Activated naive CD8-positive, alpha-beta T cell treated with anti-CD3 and anti-CD28 coated beads, Interleukin-2, amount 10 ng/mL, durations not matched to agents 7 days and 5 days (primary cell): ENCODE measurements at places on chromosomes 3 and 15.

- no peak for DNase-seq
Observed at GRCh38 chr3:181174676-181175233, 185.2 kb upstream of the DNAJC19 start.

GRCh38 chr15:45448066-45448915, 69.9 kb upstream of the GATM start:
- no peak for DNase-seq

GRCh38 chr15:69810431-69811354, 287.0 kb downstream of the TLE3 start:
- no peak for DNase-seq

GRCh38 chr3:184539801-184540435, 21.7 kb upstream of the EPHB3 start:
- no peak for DNase-seq
